NCI-H187 treated with DMSO at 0.1 percent for 48 hours (cell line): ENCODE measurements at places on chromosomes 3 and 15.

DNA sequence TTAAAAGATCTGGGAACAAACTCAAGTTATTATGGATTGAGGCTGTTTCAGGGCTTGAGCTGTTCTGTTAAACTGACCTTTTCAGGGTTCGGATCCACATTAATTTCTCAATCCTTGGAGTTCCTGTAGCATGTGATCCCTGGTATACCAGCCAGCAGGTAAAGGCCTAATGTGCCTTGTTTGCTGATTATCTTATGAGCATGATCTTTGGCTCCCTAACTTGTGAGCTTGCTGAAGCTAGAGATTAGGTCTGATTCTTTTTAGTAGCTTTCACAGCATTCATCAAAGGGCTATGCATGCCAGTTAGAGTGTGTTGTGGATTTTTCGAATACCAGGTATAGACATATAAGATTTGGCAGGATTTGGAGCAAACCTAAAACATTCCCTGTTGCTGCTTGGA is 10.3 kb downstream of the CORO2B start:
- no peak for DNase-seq

- no peak for DNase-seq
Observed at GRCh38 chr3:197522183-197522715, 33.5 kb downstream of the BDH1 start.

- no peak for DNase-seq
Observed at GRCh38 chr3:102530415-102531181, 95.8 kb downstream of the ZPLD1 start.

DNA sequence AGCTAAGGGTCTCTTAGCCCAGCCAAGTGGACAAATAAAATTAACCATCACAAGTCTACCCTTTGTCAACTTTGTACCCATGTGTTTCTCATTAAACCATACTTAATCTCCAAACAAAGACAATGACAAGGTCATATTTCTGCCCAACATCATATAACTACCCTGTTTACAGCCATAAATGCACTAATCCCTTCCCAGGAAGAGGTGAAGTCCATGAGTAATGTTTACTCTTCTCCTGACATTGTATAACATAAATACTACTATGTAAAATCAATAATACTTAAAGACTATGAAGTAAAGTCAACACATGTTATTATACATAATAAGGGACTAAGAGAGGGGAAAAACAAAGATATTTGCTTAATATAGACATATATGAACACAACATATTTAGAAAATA is 38.5 kb upstream of the FAN1 start:
- no peak for DNase-seq

GRCh38 chr15:52362497-52362896 is 66.9 kb upstream of the MYO5C start:
- DNase-seq: no peak
